ENCODE measurements at places on chromosomes 7 and 10.

GRCh38 chr7:30920021-30920583 lies 8.4 kb downstream of the AQP1 start:
- no peak for DNase-seq

GRCh38 chr10:43078175-43078985 lies 1.5 kb downstream of the RET start:
- no peak for DNase-seq

DNA sequence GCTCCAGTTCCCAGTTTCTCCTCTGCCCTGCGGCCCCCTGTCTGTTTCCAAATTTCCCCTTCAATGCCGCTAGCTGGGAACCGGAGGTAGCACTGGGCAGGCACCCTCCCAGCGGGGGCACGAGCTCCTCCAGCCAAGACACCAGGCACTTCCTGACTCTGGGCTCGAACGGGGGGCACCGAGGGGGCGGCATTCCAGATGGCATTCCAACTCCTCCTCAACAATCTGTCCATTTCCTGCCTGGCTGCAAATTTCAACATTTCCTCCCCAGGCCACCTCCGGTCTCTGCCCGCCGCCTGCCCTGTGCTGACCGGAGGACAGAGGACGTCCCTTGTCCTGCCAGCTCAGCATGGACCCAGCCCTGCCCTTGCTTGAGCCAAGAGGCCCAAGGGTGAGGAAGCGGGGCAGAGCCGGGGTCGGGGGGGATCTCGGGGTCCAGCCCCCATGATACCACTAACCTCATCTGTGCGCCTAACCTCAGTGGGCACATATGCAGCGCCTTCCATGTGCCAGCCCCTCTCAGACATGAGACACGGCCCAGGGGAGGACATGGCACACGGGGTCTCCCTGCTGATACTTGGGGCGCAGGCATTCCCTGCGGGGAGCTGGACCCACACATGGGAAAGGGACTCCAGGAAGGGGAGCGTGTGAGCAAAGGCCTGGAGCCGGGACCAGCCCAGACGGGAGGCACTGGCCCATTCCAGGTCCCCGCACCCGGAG lies 58.0 kb downstream of the PDGFA start:
- DNase-seq: peak; percentile 61

DNA sequence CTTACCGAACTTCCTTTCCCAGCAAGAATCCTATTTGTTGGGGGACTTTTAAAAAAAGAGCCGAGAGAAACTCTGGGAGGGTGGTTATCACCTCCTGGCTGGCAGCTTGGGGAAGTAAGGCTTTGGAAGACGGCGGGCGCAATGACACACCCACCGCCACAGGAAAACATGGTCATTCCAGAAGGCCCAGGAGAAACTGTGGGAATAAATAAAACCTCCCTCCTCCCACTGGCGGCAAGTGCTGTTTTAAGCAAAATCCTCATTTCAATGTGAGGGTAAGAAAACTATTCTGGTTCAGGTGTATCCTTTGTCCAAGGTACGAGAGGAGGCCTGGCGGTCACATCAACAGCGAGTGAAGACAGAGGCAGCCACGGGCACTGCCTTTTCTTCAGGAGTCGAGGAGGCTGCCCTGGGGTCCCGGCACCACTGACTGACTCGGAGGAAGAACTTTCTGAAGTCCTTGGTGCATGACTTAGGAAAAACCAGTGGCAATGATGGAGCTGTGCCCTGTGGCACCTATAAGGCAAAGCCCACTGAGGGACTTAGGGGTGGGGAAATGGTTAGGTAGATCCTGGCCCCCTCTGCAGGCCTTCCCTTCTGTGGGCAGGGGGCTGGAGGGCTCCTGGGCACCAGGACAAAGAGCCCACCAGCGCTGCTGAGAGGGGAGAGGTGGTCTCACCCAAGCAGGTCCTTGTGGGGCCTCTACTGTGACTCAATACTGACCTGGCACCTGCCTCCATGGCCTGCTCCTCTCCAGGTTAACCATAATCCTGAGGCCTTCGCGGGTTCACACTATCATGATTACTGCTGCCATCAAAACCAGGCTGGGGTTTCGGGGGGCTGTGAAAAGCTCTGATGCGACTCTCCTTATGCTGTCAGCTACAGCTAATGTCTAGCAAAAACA lies 21.4 kb downstream of the DNAJB12 start:
- DNase-seq: no peak

DNA sequence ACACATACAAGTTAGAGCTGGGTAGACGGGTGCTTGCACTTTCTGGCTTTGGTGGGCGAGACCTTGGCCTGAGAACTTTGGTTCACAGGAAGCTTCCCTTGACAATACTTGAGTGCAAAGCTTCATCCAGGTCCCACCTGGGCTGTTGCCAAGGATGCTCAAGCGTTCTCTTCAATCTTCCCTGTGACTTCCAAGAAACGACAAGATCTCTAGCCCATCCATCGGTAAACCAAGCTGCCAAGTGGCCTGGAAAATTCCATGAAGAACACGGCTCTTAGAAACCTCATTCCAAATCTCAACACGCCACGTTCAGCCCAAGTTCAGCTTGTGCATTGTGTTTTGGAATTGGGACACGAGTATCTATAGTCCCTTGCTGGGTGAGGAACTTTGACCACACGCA lies 84.7 kb downstream of the CHST15 start:
- no peak for DNase-seq

GRCh38 chr10:114431414-114432135 lies 27.3 kb upstream of the AFAP1L2 start:
- no peak for DNase-seq

GRCh38 chr10:25974897-25975459 lies 40.9 kb downstream of the MYO3A start:
- DNase-seq: no peak

- no peak for DNase-seq
Measured at GRCh38 chr7:77335581-77335980, 80.6 kb downstream of the GSAP start.

GRCh38 chr10:32381165-32381564 lies 34.2 kb upstream of the EPC1 start:
- DNase-seq: no peak

GRCh38 chr7:128742206-128742605 lies 3.0 kb downstream of the CALU start:
- peak; percentile 79 for DNase-seq

GRCh38 chr7:1622441-1622840 lies 47.6 kb upstream of the ELFN1 start:
- no peak for DNase-seq

DNA sequence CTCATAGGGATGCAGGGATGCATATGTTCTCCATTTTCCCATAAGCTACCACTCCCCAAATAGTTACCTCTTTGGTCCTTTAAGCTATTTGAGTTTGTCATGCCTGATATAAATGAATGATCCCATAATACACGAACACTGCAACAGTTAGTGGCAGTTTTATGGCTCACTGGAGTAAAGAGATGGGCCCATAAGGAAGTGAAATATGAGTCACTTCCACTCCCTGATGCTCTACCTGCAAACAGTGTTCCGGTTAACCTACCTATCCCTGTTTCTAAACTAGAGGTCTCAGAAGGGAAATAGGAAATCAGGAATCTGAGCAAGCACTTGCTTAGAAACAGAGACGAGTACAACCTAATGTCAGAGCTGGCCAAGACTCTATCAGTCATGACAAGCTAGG lies 71.7 kb downstream of the CALD1 start:
- no peak for DNase-seq

GRCh38 chr10:114821915-114822443 lies 399 bp downstream of the FHIP2A start:
- peak; percentile 45 for DNase-seq

DNA sequence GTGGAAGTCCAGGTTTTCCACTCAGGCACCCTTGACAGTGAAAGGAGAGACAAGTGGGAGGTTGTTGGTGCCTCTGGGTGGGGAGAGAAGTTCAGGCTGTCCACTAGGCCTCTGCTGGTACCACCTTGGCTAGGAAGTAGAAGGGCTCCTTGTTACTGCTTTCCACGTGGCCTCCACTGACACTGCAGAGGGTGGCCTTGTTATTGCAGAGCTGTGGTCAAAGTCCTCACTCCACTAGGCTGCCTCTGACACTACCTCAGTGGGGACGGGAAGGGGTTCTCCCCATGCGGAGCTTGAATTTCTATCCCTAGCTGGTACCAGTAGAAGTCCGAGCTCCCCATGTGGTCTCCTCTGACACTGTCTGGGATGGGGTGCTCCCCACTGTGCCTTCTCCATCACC lies 14.9 kb upstream of the STOX1 start:
- no peak for DNase-seq

- no peak for DNase-seq
Measured at GRCh38 chr10:123241391-123242141, 87.4 kb downstream of the BUB3 start.

DNA sequence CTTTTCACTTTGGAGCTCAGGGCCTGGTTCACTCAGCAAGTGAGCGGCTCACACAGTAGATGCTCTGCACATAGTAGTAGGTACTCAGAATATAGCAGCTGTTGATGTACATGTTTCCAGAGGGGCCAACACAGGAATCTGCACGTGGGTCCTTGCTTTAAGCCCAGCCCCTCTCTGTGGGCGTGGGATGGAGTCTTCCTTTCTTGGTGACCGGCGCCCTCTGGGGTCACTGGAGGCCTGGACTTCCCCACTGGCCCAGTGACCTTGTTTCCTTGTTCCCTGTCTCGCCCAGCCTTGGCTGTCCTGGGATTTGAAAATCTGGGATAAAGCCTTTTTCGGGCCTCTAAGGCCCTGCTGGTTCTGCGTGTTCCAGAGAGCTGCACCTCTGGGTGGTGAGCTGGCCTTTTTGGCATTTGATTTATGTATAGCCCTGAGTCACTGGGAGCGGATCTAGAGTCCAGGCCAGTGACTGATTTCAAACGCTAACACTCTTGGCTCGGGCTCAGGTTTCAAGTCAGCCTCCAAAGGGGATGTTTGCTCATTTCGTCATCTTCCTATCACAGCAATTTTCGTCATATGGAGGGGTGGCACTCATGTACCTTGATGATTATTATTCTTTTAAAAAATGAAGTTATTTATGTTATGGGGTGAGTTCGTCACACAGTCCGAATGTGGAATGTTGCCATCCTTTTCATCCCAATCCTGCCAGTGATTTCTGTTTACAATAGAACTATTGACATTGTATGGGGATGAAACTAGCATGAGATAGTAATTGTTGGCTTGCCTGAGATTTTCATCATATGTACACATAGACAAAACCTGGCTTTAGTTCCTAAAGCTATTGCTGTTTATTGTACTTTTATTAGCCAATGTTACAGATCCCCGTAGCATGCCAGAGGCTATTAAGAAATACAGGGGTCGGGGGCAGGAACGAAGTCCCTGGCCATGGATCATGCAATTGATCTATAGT lies 65.5 kb downstream of the CUX1 start:
- DNase-seq: peak; percentile 100

DNA sequence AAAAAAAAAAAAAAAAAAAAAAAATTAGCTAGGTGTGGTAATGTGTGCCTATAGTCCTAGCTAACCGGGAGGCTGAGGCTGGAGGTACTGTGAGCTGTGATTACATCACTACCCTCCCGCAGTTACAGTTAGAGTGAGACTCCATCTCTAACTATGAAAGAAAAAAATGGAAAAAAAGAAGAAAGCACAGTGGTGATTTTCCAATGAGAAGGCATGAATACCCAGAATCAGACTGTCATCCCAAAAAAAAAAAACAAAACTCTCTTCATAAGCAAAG lies 269.9 kb upstream of the MKLN1 start:
- no peak for DNase-seq

DNA sequence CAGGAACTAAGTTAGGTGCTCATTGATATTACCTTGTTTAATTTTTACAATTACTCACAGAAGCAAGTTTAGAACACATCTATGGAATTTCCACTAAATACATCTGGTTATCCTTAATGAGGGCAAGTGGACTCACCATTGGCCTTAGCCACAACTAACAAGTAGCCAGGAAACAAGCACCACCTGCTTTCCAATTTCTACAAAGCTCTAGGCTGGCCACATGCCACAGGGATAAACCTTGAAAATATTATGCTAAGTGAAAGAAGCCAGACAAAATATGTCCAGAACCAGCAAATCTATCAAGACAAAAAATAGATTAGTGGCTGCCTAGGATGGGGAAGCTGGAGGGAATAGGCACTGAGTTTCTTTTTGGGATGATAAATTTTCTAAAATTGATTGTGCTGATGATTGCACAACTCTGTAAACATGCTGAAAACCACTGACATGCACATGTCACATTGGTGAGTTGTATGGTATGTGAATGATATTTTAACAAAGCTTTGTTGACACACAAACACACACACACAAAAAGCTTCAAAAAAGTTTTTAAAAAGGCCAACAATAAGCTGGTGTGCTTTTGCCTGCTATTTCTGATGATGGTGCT lies 179.4 kb downstream of the CPEB3 start:
- no peak for DNase-seq

GRCh38 chr10:20713420-20713819 lies 183.7 kb downstream of the NEBL start:
- DNase-seq: no peak

DNA sequence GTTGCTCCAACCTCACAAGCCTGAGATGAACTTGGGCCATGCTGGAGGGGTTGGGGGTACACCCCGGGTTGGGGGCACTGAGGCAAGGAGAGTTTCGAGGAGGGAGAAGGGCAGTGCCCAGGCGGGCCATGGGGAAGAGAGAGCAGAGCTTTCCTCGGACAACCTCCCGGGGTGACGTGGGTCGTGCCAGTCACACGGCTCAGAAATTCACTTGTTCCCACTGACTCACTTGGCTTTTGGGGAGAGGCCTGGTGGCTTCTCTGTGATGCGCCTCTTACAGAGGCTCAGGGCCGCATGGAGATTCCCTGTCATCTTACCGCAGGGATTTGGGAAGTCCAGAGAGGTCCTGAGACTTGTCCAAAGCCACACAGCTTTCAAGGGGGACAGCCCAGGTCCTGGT lies 2.9 kb downstream of the LAT2 start:
- DNase-seq: no peak

GRCh38 chr7:122588621-122589020 lies 110.3 kb downstream of the RNF133 start:
- DNase-seq: no peak

DNA sequence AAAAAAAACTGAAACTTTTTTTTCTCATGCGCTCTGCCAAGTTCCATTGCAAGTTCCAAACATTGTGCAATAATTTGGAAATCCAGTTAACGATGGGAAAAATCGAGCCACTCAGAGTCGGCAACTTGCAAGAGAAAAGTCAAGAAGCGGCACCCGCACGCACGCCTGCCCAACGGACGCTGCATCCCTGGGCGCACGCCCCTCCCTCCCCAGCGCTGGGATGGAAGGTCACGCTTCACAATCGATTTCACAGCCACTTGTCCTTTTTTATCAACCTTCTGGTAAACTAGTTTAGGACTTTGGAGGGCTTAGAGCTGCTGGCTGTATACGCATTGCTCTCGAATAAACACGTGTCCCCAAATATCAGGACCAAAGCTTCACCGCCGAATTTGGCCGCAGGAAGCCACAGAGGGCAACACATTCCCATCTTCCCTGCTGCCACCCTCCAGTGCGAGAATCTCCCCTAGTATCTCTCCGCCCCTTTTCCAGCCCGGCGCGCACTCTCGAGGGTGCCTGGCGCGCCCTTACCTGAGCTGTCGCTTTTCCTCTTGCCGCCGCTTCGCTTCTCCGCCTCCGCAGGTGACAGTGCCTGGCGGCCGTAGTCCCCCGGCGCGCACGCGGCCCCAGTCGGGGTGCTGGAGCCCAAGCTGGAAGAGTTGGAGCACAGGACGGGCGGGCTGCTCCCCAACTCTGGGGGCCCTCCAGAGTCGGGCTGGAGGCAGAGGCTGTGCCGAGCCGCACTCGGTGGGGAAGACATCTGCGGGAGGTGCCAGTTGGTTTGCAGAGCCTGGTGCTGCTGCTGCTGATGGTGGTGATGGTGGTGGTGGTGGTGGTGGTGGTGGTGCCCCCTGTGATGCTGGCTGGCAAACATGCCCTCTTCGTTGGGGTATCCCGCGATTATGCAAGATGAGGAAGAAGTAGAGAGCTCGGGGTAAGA lies 857 bp downstream of the MEOX2 start:
- peak; percentile 63 for DNase-seq

- DNase-seq: peak; percentile 80
Measured at GRCh38 chr10:3805791-3806461, 20.9 kb upstream of the KLF6 start.
